ENCODE measurements at places on chromosomes 12 and 14. TPM values are rescaled to one million over a fixed set of nuclear protein-coding genes. Genes with fewer than 3 reads are reported as not detected.

GRCh38 chr12:52601671-52602070, 408 bp upstream of the KRT72 start:
- no peaks in the 10 kb centered on the region for H3K36me3 ChIP-seq
- H3K4me3 ChIP-seq: no peak overlapping the region
- H3K27ac ChIP-seq: no peak overlapping the region
- no peaks in the 10 kb centered on the region for H3K4me1 ChIP-seq

DNA sequence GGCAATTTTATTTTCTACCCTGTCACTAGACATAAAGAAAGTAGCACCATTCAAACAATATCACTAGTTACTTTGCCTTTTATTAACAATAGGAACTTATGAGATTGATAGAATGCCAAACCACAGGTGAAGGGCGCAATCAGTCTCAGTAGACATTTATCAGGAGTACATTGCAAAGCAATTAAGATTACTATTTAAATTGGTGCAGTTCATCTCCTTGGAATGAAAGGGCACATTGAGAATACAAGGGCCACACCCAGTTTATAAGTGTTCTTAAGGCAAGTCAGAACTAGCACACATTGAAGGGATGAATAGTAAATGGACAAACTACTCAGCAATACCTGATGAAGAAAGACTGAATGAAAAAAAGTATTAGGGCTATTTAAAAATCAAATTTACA, 601.4 kb downstream of the C12orf50 start:
- no peaks in the 10 kb centered on the region for H3K4me1 ChIP-seq
- no peak for DNase-seq
- H3K27ac ChIP-seq: no peak overlapping the region
- no peaks in the 10 kb centered on the region for H3K27me3 ChIP-seq
- no peak overlapping the region for H3K4me3 ChIP-seq

DNA sequence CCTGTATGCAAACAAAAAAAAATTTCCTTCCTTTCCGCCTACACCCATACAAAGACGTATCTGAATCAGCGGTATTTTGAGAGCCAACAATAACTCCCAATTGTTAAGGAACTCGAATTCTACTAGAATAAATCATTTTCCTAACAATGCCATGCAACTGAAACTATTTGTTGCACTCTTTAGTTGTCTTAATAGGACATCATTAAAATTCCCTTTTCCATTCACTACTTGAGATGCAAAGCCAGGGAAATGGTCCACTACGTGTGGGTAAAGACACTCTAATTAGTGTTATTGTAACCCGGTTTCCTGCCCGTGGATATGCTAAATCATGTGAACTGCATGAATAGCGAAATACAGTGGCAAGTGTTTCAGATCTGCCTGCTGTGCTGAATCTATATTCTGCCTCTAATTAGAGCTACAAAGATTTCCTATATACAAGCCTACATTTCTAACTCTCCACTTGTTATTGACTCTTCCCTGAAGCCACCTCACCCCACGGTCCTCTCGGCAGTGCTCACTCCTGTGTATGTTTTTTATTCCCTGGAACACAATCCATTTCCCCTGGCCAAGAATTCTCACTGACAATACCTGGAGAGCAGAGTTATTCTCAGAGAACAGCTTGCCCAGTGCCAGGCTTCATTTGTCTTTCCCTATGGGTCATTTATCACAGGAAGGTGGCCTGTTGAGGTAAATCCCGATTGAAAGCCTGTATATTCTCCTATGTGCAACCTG, 168.3 kb downstream of the PAWR start:
- H3K27me3 ChIP-seq: no peaks in the 10 kb centered on the region
- no peaks in the 10 kb centered on the region for H3K4me1 ChIP-seq
- H3K4me3 ChIP-seq: no peak overlapping the region
- H3K36me3 ChIP-seq: no peaks in the 10 kb centered on the region

- H3K4me3 ChIP-seq: no peak overlapping the region
- H3K4me1 ChIP-seq: no peaks in the 10 kb centered on the region
- H3K27ac ChIP-seq: no peak overlapping the region
- H3K36me3 ChIP-seq: no peaks in the 10 kb centered on the region
- no peak for DNase-seq
- no peaks in the 10 kb centered on the region for H3K27me3 ChIP-seq
These were observed 151.0 kb downstream of the TPH2 start for GRCh38 chr12:72089678-72090077.

DNA sequence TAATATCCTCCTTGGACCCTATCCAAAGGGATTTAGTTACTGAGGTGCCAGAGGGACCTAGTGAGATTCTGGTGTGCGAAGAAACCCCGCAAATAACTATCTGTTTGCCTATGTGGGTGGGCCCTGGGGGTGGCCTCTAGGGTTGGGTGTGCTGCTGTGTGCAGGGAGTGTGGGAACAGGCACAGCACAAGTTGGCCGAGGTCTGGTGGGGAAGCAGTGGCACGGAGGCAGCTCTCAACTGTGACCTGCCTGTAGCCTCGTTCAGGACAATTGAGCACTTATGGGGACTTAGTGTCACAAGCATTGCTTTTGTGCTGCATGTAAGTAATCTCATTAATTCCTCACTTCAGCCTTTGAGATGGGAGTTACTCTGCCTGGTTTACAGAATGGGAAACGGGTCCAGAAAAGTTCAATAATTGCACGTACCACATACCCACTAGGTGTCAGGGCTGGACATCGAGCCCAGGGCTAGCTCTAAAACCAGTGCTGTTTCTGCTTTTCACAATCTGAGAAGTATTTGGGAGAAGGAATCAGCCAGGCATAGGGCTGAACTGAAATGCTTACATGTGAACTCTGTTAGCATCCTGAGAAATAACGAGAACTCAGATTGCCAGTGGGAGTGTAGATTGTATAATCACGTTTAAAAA, 58.8 kb downstream of the TECPR2 start:
- no peaks in the 10 kb centered on the region for H3K4me1 ChIP-seq
- no peak overlapping the region for H3K27ac ChIP-seq
- no peaks in the 10 kb centered on the region for H3K27me3 ChIP-seq
- DNase-seq: no peak

Gene KRT85
- total RNA-seq: not detected

Gene KLRC3
- total RNA-seq: not detected

DNA sequence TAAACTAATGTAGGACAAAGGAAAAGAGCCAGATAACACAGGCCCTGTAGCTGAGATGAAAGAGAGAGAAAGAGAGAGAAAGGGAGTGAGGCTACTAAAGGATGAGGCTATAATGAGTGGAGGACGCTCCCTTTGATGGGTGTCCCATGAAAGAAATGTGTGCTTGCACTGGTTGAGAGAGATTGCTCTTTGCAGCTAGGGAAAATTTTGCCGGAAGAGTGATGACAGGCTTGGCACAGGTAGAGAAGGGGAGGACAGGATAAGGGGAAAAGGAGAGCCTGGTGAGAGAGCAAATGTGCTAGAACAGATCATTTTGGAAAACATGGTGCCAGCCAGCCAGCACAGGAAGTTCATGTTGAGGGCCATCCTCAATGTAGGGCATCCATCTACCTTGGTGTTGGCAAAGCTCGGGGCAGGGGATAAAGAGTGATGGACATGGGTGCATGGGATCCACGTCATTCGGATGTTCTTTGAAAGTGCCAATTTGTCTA, 248.6 kb downstream of the BTG1 start:
- no peak overlapping the region for H3K27ac ChIP-seq
- no peaks in the 10 kb centered on the region for H3K27me3 ChIP-seq
- no peak overlapping the region for H3K4me3 ChIP-seq
- no peaks in the 10 kb centered on the region for H3K36me3 ChIP-seq
- H3K4me1 ChIP-seq: no peaks in the 10 kb centered on the region
- DNase-seq: no peak

Gene TBX5
- not detected for total RNA-seq

DNA sequence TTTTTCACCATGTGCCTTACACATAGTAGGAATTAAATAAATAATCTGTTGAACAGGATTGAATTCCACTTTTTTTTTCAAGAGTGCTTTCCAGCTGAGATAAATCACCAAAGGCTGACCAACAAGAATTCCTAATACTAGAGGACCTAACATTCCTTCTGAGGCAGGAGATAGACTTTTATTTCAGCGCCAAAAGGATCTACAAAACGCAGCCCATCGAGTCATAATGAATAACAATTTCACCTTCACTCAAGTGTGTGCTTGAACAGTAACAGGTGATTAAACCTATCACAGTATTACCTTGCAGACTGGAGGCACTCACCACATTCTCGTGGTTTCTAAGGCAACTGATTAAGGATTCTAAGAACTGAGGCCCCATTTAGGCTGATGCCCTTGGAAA, 224.3 kb upstream of the ATP2B1 start:
- DNase-seq: no peak
- no peaks in the 10 kb centered on the region for H3K36me3 ChIP-seq
- no peaks in the 10 kb centered on the region for H3K27me3 ChIP-seq
- no peaks in the 10 kb centered on the region for H3K4me1 ChIP-seq
- H3K27ac ChIP-seq: no peak overlapping the region

DNA sequence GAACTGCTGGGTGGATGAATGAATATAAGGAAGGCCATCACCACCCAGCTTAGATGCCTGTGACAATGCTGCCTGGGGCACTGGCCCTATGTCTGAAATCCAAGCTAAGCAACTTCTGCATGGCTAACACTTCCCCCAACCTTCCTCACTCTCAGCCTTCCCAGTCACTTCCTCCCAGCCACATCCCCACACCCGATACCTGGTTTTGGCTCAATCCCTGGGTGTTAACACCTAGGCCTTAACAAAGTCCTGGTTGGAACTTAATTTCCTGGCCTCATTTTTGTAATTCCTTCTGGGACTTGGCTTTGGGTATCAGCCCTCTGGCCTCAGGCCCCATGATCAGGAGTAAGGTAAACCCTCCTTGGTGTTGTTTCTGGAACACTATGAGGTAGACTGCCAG, 110.0 kb downstream of the EFCAB11 start:
- DNase-seq: no peak
- H3K4me1 ChIP-seq: no peaks in the 10 kb centered on the region
- H3K27ac ChIP-seq: no peak overlapping the region
- H3K4me3 ChIP-seq: no peak overlapping the region

Gene RBP5
- total RNA-seq: 125 TPM

Gene UNC79
- 0.04 TPM for total RNA-seq

Gene KERA
- not detected for total RNA-seq

DNA sequence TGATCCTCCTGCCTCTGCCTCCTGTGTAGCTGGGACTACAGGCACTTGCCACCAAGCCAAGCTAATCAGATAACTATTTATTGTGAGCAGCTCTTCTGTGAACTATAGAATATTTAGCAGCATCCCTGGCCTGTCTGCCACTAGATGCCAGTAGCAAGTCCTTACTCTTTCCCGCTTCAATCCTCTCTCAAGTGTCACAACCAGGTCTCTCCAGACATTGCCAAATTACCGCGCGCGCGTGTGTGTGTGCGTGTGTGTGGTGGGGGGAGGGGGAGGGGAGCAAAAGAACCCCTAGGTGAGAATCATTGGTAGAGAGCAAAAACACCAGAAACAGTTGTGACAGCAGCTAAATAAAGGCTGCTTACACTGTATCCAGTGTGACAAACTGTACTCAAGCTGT, 49.9 kb downstream of the PPP2R5E start:
- no peaks in the 10 kb centered on the region for H3K36me3 ChIP-seq
- H3K27me3 ChIP-seq: no peaks in the 10 kb centered on the region

- H3K4me3 ChIP-seq: no peak overlapping the region
- no peaks in the 10 kb centered on the region for H3K4me1 ChIP-seq
- peaks cover 47% of the 10 kb centered on the region for H3K36me3 ChIP-seq
- H3K27me3 ChIP-seq: no peaks in the 10 kb centered on the region
These were observed 57.9 kb downstream of the BCL2L14 start for GRCh38 chr12:12128670-12129069.

- no peaks in the 10 kb centered on the region for H3K27me3 ChIP-seq
- peaks cover 11% of the 10 kb centered on the region for H3K36me3 ChIP-seq
- no peak overlapping the region for H3K27ac ChIP-seq
- no peak for DNase-seq
- no peaks in the 10 kb centered on the region for H3K4me1 ChIP-seq
These were observed 5.1 kb upstream of the VCPKMT start for GRCh38 chr14:50121486-50121885.

- H3K4me1 ChIP-seq: no peaks in the 10 kb centered on the region
- H3K4me3 ChIP-seq: no peak overlapping the region
- no peak for DNase-seq
- H3K27me3 ChIP-seq: no peaks in the 10 kb centered on the region
- no peaks in the 10 kb centered on the region for H3K36me3 ChIP-seq
- no peak overlapping the region for H3K27ac ChIP-seq
These were observed 67.3 kb downstream of the ZNF664 start for GRCh38 chr12:124040291-124040690.

GRCh38 chr12:19597167-19598026, 158.1 kb downstream of the AEBP2 start:
- no peak overlapping the region for H3K4me3 ChIP-seq
- H3K27ac ChIP-seq: no peak overlapping the region
- no peaks in the 10 kb centered on the region for H3K36me3 ChIP-seq
- H3K27me3 ChIP-seq: no peaks in the 10 kb centered on the region

DNA sequence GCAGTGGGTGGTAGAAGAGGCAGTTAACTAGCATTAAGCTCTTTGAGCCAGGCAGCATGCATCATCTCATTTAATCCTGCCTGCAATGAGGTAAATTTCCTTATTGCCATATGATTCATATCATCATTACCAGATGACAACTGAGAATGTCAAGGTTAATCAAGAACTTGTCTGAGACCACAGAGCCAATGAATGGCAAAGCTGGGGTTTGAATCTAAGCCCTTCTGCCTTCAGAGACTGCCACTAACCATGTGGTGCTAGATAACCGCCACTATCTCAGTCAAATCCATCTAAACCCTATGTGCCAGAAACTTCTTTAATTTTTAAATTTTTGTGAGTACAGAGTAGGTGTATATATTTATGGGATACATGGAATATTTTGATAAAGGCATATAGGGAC, 77.8 kb upstream of the GRIP1 start:
- no peaks in the 10 kb centered on the region for H3K27me3 ChIP-seq
- no peaks in the 10 kb centered on the region for H3K4me1 ChIP-seq
- no peak overlapping the region for H3K27ac ChIP-seq
- no peak for DNase-seq
- no peaks in the 10 kb centered on the region for H3K36me3 ChIP-seq

Gene EPS8
- 23.0 TPM for total RNA-seq
